Hair follicular keratinocyte (primary cell): ENCODE measurements at places on chromosomes 7 and 10. TPM values are rescaled to one million over a fixed set of nuclear protein-coding genes. Genes with fewer than 3 reads are reported as not detected.

The THSD7A gene
- not detected in 2 replicates for total RNA-seq

The AGBL3 gene
- 0.46 and 1.0 TPM in 2 replicates for total RNA-seq

The FEZF1 gene
- total RNA-seq = not detected in 2 replicates

The NODAL gene
- 0.23 and 0.38 TPM in 2 replicates for total RNA-seq

The STEAP4 gene
- total RNA-seq = under 0.01 and 0.76 TPM in 2 replicates

The RNF32 gene
- 0.30 and 0.94 TPM in 2 replicates for total RNA-seq

The ERVW-1 gene
- total RNA-seq = not detected in 2 replicates

The DRGX gene
- total RNA-seq = not detected in 2 replicates

The HTR7 gene
- total RNA-seq = 11.9 and 22.6 TPM in 2 replicates

The NUTM2E gene
- total RNA-seq = 0.30 TPM in 1 of 2 replicates, not detected in the other

The CPA4 gene
- 3.4 and 10.8 TPM in 2 replicates for total RNA-seq

The SUMF2 gene
- total RNA-seq = 149 and 155 TPM in 2 replicates

The ADAMTS14 gene
- 0.19 TPM in 1 of 2 replicates, not detected in the other for total RNA-seq

The ZNF479 gene
- total RNA-seq = not detected in 2 replicates

The CASP2 gene
- 9.4 and 17.2 TPM in 2 replicates for total RNA-seq

The OGDHL gene
- total RNA-seq = 0.84 and 1.2 TPM in 2 replicates

The ZNF804B gene
- not detected in 2 replicates for total RNA-seq

The WNT2 gene
- total RNA-seq = not detected in 2 replicates

The BTRC gene
- total RNA-seq = 5.6 and 8.4 TPM in 2 replicates

The EBLN1 gene
- not detected in 2 replicates for total RNA-seq

The GHRHR gene
- total RNA-seq = not detected in 2 replicates

The SLIT1 gene
- total RNA-seq = not detected in 2 replicates

The TIMM23 gene
- total RNA-seq = 85.9 and 116 TPM in 2 replicates

The NME8 gene
- total RNA-seq = not detected in 2 replicates

The CACNA2D1 gene
- total RNA-seq = 0.47 and 1.7 TPM in 2 replicates

The NCF1 gene
- total RNA-seq = 1.9 and 2.8 TPM in 2 replicates

The CALD1 gene
- 110 TPM in 2 replicates for total RNA-seq

The CEP55 gene
- total RNA-seq = 22.7 and 63.8 TPM in 2 replicates

The ITGB8 gene
- total RNA-seq = 15.1 and 41.0 TPM in 2 replicates

The CREB3L2 gene
- 16.3 and 19.9 TPM in 2 replicates for total RNA-seq

The CYP26C1 gene
- total RNA-seq = not detected in 2 replicates

The AP4M1 gene
- 8.4 and 12.8 TPM in 2 replicates for total RNA-seq

The BICC1 gene
- 9.8 and 10.4 TPM in 2 replicates for total RNA-seq

The PON1 gene
- not detected in 2 replicates for total RNA-seq

The TMEM270 gene
- not detected in 2 replicates for total RNA-seq

The EPHB4 gene
- total RNA-seq = 81.7 and 95.8 TPM in 2 replicates

The NOS3 gene
- 1.8 and 3.7 TPM in 2 replicates for total RNA-seq

The TMEM72 gene
- not detected in 2 replicates for total RNA-seq

The CHAT gene
- total RNA-seq = not detected in 2 replicates

The HYAL4 gene
- 0.04 TPM in 1 of 2 replicates, not detected in the other for total RNA-seq

The VKORC1L1 gene
- 9.5 and 11.2 TPM in 2 replicates for total RNA-seq

The LIPM gene
- not detected in 2 replicates for total RNA-seq

The VSTM4 gene
- total RNA-seq = 0.11 TPM in 1 of 2 replicates, not detected in the other

The KCNIP2 gene
- not detected in 2 replicates for total RNA-seq

The IPMK gene
- 2.3 and 3.6 TPM in 2 replicates for total RNA-seq

The CYP2C19 gene
- not detected in 2 replicates for total RNA-seq

The FAM25C gene
- total RNA-seq = 14.0 TPM in 1 of 2 replicates, not detected in the other

The OR2A5 gene
- not detected in 2 replicates for total RNA-seq

The HMX2 gene
- total RNA-seq = not detected in 2 replicates

The TUBB8 gene
- not detected in 2 replicates for total RNA-seq
